Stimulated activated CD8-positive, alpha-beta memory T cell treated with anti-CD3 and anti-CD28 coated beads, Interleukin-4, amount 100 ng/mL, for 24 hours (primary cell): ENCODE measurements at places on chromosomes 7 and 10.

GRCh38 chr7:4091767-4092166 lies 590.3 kb upstream of the FOXK1 start:
- DNase-seq: no peak

- no peak for DNase-seq
Observed at GRCh38 chr10:17113889-17114540, 15.6 kb downstream of the CUBN start.

DNA sequence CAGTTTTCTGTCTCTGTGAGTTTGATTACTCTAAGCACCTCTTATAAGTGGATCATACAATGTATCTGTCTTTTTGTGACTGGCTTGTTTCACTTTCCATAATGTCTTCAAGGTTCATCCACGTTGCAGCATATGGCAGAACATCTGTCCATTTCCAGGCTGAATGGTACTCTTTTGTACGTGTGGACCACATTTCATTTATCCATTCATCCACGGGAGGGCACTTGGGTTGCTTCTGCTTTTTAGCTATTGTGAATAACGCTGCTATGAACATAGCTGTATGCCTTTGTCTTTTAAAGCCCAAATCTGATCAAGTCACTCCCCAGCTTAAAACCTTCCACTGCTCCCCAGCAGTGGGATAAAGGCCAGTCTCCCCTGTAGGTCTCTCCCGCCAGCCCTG lies 31.5 kb downstream of the EGFR start:
- no peak for DNase-seq

DNA sequence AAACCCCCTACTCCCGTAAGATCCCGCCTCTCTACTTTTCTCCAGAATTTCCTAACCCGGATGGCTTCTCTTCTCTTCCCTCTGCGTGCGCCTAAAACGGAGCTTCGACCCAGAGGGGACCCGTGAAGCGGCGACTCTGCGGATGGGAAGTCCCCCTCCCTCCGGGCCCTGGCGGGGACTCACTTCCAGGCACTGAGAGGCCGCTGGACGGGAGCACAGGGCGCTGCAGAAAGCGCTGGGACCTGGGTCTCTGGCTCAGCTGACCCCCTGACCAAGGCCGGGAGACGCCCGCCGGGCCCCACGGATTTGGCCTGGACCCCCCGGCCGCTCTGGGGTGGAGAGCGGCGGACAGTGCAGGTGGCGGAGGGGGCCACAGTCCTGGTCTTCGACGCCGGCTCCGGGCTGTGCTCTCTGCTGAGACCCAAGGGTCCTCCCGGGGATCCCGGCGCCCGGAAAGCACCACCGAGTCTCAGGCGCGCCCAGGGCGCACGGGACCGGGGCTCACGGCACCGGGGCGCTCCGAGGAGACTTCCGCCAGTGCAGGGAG lies 688 bp upstream of the FOXL3 start:
- DNase-seq: no peak

GRCh38 chr10:47396311-47396717 lies 12.2 kb upstream of the ZNF488 start:
- no peak for DNase-seq

DNA sequence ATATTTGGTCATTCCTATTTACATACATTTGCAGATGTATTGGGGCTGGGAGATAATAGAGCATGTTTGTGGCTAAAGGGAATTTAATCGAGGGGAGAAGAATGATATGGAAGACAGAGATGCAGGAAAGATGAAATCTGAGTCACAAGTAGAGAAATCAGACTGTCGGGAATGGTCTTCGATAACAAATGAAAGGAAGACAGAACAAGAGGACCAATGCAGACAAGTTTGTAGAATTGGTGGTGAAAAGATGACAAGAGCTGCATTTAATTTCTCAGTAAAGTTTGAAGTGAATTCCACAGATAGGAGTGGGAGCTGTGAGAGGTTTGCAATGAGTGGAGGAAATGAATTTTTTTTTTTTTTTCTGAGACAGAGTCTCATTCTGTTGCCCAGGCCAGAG lies 60.0 kb downstream of the BRAF start:
- no peak for DNase-seq

DNA sequence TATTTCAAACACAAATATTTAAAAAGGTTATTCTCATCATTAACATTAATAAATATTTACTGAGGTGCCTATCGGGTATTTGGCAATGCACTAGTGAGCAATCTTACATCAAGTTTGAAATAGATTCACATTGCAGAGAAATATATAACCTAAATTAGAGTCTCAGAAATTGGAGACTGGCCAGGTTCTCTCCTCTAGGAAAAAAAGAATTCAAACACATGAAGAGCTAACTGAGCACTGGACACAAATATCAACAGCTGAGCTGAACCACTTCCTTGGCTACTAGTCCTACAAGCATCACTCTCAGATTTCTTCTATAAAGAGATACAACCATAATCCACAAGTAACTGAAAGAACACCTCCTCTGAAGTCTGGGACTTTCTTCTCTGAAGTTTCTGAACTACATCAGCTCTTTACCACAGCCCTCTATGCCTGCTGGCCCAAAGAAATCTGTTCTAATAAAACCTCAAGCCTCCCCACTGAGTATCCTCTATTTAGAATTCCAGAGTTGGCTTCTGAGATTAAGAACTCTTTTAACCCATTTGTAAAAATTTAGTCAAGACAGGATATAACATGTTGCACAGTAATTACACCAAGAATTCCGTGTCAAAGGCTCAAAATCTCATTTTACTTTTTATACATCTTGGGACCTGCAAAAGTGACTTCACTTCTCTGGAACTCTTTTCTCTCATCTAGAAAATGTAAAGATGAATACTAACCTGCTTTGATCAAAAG lies 45.2 kb downstream of the MTERF1 start:
- no peak for DNase-seq

DNA sequence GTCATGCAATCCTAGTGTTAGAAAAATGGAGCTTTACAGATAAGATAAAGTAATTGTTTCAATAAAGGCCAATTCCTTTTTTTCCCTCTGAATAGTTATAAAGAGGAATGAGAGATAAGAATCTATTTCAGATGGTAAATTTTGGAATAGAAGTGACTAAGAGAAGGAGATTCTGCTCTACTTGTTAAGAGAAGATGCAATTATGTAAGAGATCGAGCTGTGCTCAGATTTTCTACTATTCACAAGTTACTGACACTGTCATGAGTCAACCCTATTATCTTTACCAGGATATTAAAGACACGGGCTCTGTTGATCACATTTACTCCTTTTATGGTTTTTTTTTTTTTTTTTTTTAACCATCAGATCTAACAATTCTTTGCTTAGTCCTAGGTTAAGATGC lies 511.3 kb downstream of the ARL4A start:
- no peak for DNase-seq

DNA sequence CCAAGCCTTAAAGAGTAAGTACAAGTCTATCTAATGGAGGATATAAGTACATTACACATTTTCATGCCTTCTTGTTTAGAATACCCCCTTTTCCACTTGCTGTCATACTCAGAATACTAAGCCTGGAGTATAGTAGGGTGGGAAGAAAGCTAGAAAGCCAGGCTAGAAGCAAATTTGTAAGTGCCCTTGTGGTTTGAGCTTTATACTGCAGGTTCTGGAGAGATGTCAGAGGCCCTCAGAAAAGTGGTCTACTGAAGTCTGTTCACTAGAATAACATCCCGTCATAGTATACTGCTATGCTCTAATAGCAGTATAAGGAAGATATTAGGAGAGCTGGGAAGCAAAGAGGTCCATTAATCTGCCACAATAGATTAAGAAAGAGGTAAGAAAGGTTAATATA lies 62.7 kb downstream of the HPSE2 start:
- DNase-seq: no peak

- no peak for DNase-seq
Observed at GRCh38 chr7:103134836-103135554, 13.9 kb downstream of the NAPEPLD start.

- DNase-seq: no peak
Observed at GRCh38 chr10:44300666-44301649, 83.9 kb downstream of the CXCL12 start.
